ENCODE measurements at places on chromosomes 1 and 21. TPM values are rescaled to one million over a fixed set of nuclear protein-coding genes. Genes with fewer than 3 reads are reported as not detected.

SMPDL3B gene
- 0.07 TPM for polyA plus RNA-seq

HCRTR1 gene
- not detected for polyA plus RNA-seq

C1QTNF12 gene
- polyA plus RNA-seq: 0.21 TPM

C8A gene
- polyA plus RNA-seq: not detected

ZBTB8B gene
- not detected for polyA plus RNA-seq

LYSMD1 gene
- 9.1 TPM for polyA plus RNA-seq

PLA2G2A gene
- not detected for polyA plus RNA-seq

SNRNP40 gene
- polyA plus RNA-seq: 54.3 TPM

MEX3A gene
- 14.6 TPM for polyA plus RNA-seq

CCDC27 gene
- not detected for polyA plus RNA-seq

NCDN gene
- 16.7 TPM for polyA plus RNA-seq

HOOK1 gene
- polyA plus RNA-seq: not detected

EFCAB7 gene
- polyA plus RNA-seq: 3.9 TPM

MMEL1 gene
- polyA plus RNA-seq: 0.10 TPM

TOR3A gene
- 16.8 TPM for polyA plus RNA-seq

FCGR2B gene
- polyA plus RNA-seq: not detected

ZNF678 gene
- polyA plus RNA-seq: 3.7 TPM

GJA5 gene
- not detected for polyA plus RNA-seq

PDZK1 gene
- 2.0 TPM for polyA plus RNA-seq

RXFP4 gene
- not detected for polyA plus RNA-seq

SLC9C2 gene
- polyA plus RNA-seq: not detected

AMY1C gene
- polyA plus RNA-seq: not detected

CD1B gene
- polyA plus RNA-seq: not detected

TMEM269 gene
- polyA plus RNA-seq: not detected

CASP9 gene
- 10.4 TPM for polyA plus RNA-seq

FCRL6 gene
- polyA plus RNA-seq: not detected

KRTAP19-1 gene
- polyA plus RNA-seq: not detected

KHDRBS1 gene
- 76.2 TPM for polyA plus RNA-seq

TRNP1 gene
- polyA plus RNA-seq: 50.7 TPM

GPR153 gene
- polyA plus RNA-seq: 6.1 TPM

ADAR gene
- 159 TPM for polyA plus RNA-seq

CRYZL1 gene
- polyA plus RNA-seq: 43.9 TPM

CHIA gene
- not detected for polyA plus RNA-seq

AMY1A gene
- not detected for polyA plus RNA-seq
